GM19239 (cell line): ENCODE measurements at places on chromosomes 6 and 20.

- no peak for DNase-seq
Measured at GRCh38 chr20:13231031-13231752, 10.1 kb downstream of the ISM1 start.

DNA sequence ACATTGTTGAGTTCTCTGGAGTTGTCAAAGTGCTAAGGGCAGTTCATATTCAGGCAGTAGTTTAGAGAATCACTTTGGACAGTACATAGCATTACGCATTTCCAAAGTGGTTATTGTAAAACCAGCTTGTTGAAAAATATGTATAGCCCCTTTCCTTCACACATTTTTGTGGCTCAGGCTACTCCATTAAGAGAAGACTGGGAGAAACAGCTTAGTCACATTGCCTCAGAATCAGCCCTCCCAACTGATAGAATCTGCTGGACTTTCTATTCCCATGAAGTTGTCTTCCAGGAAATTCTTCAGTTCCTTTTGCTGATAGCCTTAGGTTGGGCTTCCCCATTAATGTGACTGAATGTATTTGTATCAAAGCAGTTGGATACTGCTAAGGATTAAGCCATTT is 39.5 kb upstream of the HDGFL1 start:
- no peak for DNase-seq

DNA sequence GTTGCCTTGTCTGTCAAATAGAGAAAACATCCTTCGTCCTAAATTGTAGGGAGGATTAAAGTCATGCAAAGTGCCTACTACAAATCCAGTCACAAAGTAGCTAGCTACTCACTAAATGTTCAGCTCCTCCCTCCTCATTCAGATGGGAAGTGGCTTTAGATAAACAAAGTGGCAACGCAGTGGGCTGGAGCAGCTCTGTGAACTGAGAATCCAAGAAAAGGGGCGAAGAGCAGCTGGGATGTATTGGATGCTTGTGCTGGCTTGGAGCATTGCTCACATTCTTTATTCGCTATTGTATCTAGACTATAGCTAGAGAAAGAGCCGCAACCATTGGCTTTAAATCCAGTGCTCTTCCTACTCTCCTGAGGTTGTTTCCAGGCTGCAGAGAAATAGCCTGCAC is 10.3 kb downstream of the MOG start:
- no peak for DNase-seq

DNA sequence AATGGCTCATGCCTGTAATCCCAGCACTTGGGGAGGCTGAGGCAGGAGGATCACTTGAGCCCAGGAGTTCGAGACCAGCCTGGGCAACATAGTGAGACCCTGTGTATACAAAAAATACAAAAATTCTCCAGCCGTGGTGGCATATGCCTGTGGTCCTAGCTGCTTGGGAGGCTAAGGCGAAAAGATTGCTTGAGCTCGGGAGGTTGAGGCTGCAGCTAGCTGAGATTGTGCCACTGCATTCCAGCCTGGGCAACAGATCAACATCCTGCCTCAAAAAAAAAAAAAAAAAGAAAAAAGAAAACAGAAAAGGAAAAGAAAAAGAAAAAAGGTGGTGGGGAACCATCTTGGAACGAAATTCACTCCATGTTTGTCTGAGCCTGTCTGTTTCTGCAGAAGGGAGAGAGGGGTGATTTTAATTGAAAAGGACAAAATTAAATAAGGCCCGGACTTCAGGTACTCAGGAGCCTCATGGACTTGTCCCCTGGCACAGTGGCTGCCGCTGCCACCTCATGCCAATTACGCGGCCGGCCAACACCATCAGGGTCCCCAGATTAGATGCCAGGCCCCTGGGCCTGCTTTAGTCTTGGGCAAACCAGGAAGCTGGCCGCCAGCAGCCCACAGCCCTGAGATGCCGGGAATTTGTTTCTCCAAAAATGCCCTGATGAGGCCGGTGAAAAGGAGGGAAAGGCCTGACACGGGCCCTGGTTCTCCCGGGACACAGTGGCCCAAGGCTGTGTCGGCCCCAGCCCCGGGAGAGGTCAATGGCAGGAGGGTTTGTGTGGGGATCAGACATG is 37.8 kb upstream of the STX16 start:
- DNase-seq, result no peak

- DNase-seq, result no peak
Measured at GRCh38 chr6:144782634-144783033, 497.5 kb downstream of the UTRN start.
